ENCODE measurements at places on chromosomes 5 and 9.

- no peak for DNase-seq
Measured at GRCh38 chr5:163938595-163938994, 433.2 kb downstream of the MAT2B start.

- DNase-seq: no peak
Measured at GRCh38 chr9:88852794-88853193, 138.5 kb upstream of the S1PR3 start.

- no peak for DNase-seq
Measured at GRCh38 chr9:22683700-22684075, 237.1 kb downstream of the DMRTA1 start.

- no peak for DNase-seq
Measured at GRCh38 chr9:71733176-71733575, 35.1 kb downstream of the CEMIP2 start.

DNA sequence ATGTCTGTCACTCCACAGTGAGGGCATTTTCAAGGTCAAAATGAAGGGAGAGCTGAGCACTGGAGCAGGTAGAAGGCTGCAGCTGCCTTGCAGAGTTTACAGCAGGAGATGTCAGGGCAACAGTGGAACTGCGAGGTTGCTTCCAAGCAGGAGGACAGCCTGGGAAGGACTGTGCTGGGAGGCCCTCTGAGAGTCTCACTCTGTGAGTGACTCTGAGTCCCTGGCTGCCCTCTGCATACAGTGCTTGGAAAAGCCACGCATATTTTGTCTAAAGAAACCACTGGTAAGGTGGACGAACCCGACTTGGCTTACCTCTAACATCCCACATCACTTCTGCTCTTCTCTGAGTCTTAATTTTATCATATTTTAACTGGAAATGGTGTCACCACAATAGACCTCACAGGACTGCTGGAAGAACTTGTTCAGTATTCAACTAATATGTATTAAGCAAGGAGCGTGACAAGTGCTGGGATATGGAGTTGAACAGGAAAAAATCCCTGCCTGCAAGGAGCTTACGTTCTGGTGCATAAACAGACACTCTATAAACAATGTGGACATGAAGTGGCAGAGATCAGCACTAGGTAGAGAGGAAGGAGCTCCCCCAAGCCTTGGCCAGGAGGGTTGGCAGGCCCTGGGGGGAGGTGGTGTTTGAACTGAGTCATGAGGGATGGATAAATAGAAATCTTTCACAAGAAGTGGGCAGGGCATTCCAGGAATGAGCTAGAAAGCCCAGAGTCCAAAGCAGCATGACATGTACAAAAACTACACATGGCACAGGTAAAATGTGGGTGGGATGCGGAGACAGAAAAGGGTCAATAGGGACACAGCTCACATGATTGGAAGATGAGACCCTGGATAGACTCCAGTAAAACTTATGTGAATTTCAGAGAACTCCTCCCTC lies 64.0 kb upstream of the FOXE1 start:
- DNase-seq: no peak

- no peak for DNase-seq
Measured at GRCh38 chr9:126297661-126298060, 29.0 kb upstream of the MVB12B start.

Measured in NCI-H510A (cell line).